ENCODE measurements at places on chromosomes 12 and 14.

DNA sequence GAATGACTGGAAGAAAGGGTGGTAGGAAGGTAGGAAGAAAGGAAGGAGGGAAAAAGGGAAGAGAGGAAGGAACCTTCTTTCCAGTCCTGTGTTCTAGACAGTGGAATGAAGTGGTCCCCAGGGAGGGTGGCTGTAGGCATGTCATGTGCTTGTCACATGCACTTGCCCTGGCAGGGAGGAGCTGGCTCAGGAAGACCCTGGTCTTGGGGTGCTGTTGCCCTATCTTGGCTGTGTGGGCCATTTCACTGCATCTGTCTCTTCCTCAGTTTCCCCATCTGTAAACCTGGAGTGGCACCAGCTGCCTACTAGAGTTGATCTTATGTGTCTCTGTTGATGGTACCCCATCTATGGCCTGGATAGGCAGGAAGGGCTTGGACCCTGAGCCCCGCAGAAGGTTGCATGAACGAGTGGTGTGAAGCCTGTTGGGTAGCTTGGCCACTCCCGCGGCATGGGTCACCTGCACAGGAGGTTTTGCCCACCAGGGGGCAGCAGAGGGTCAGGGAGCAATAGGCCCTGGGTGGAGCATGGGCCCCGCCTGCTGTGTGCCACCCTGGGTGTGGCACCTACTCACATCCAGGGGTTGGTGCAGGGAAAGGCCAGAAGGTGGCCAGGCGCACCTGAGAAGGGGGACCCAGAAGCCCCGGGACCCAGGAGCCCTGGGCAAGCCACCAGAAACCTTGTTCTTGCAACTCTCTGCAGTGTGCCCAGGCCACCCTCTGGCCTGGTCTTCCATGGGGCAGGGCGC is 25.1 kb downstream of the MEG3 start:
- no peak for DNase-seq

DNA sequence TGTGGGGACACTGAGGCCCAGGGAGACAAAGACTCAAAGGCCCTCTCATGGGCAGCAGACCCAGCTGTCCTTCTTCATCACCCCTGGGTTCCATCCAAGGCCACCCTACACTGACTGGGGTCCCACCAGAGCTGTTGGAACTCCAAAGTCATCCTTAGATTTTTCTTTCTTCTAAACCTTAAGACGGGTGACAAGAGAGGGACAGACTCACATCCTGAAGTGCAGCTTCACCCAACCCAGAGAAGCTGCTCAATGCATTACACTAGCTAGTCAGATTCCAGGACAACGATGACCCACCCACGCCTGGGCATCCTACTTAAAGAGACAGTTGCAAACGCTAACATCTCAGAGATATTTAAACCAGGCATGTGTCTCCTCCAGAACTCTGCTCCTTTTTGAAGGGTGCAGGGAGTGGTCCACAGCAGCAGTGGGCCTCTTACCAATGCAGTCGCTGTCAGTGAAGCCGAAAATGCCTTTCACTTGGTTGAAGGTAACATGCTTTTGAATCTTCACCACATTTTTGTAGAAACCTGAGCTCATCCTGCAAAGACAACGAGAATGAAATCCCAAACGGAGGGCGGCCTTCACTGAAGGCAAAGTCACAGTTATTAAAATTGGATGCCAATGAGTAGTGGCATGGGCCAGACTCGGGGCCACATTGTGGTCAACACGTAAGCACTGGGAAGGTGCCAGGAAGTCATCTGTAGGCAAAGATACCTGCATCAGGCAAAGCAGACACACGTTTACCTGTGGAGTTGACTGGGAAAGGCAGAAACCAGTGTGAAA is 23.4 kb downstream of the SLC25A47 start:
- no peak for DNase-seq

DNA sequence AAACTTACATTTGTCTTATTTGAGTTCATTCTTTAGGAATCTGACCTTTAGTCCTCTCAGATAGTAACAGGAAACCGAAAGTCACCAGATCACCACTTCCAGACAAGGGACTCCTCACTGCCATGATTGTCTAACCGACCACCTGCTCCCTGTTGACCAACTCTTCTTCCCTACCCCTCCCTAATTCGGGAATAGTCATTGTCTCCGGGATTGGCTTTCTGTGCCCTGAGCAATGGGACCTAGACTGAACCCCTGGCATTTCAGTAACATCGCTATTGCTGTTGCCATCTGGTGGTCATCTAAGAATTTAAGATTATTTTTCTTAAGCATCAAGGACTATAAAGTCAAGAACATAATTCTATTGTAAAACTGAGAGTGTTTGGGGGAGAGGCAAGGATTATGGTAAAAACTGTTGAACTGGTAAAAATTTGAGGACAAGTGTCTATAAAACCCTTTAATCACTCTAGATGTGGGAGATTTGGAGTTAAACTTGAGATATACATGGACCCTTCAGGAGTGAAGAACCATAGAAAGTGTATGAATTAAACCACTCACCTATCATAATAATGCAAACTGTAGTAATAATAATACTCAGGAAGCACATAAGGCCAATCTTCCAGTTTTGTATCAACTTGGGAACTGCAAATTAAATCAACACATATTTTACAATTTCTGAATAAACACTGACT is 6.3 kb downstream of the CLEC2A start:
- no peak for DNase-seq

- DNase-seq = no peak
Measured at GRCh38 chr12:51972849-51973273, 21.4 kb downstream of the ACVR1B start.

- peak; percentile 61 for DNase-seq
Measured at GRCh38 chr14:93132472-93133065, 16.8 kb upstream of the ITPK1 start.

- DNase-seq = no peak
Measured at GRCh38 chr14:99524091-99524661, 43.0 kb downstream of the CCNK start.

DNA sequence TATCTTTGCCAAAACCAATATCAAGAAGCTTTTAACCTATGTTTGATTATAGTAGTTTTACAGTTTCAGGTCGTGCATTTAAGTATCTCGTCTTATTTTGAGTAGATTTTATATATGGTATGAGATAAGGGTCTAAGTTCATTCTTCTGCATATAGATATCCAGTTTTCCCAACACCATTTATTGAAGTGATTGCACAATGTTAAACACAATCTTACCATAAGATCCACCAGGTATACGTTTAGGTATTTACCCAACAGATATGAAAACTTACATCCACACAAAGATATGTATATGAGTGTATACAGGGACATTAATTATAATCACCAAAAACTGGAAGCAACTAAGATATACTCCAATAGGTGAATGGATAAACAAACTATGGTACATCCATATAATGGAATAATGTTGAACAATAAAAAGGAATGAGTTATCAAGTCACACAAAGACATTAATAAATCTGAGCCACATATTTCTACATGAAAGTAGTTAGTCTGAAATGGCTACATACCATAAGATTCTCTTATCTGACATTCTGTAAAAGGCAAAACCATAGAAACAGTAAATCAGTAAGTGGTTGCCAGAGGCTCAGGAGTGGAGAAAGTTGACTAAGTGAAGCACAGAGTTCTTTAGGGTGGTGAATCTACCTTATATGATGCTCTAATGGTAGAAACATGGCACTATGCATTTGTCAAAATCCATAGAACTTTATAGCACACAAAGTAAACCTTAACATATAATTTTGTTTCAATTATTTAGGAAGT is 222.6 kb downstream of the NUAK1 start:
- DNase-seq = no peak

DNA sequence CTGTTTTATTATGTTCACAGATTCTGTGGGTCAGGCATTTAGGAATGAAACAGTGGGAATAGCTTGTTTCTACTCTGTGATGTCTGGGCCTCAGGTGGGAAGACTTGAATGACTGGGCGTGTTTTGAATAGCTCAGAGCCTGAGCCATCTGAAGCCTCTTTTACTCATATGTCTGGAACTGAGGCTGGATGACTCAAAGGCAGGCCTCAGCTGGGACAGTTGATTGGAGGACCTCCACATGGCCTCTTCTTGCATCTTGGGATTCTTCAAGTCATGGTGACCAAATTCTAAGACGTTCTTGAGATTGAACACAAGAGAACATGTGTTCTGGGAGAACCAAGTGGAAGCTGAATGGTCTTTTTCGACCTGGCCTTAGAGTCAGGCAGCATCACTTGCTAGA is 45.8 kb upstream of the TBX3 start:
- DNase-seq = peak; percentile 23

DNA sequence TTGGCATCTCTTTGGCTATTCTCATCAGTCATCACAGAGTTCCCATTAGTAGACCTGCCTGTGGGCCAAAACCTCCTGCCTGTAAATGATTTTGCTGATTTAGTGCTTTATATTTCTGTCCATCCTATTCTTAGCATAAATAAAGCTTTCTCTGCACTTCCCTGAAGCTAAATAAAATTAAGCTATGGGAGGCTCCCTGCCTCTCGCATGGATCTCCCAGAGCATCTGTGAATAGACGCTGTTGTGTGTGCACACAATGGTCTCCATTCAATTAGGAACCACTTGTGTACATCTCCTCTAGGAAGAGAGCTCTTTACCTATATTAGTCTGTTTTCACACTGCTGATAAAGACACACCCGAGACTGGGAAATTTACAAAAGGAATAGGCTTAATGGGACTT is 80.4 kb downstream of the PPFIBP1 start:
- no peak for DNase-seq

- DNase-seq = no peak
Measured at GRCh38 chr12:121916719-121917118, 1.7 kb upstream of the CFAP251 start.

GRCh38 chr12:123363390-123363739 is 1.3 kb downstream of the SBNO1 start:
- DNase-seq = peak; percentile 32

DNA sequence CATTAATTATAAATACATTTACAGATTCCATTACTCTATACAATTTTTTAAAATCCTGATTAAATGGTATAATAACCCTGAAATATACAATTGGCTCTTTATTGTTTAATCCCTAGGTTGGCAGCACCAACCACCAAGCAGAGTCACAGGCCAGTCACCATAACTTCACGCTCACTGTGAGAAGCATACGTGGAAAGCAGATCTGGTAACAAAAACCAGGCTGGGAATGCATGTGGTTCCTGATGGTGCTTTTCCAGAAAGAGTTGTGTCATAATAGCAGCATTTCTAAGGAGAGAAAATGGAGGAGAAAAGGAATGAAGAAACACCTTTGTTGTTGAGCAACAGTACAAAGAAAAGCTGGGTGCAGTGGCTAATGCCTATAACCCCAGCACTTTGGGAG is 66.1 kb downstream of the SIX6 start:
- no peak for DNase-seq

DNA sequence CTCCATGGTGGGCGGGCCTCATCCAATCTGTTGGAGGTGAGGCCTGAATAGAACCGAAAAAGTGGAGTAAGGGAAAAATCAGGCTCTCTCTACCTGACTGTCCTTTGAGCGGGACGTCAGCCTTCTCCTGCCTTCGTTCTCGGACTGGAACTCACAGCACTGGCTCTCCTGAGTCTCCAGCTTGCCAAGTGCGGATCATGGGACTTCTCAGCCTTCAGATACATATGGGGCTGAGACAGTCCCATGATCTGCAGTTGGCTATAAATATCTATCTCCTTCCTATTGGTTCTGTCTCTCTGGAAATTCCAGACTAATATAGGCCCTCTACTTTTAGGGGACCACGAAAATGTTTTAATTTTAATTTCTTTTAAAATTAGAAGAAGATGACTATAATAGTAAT is 29.7 kb upstream of the PLEK2 start:
- no peak for DNase-seq

- no peak for DNase-seq
Measured at GRCh38 chr12:5070090-5070489, 26.4 kb downstream of the KCNA5 start.

DNA sequence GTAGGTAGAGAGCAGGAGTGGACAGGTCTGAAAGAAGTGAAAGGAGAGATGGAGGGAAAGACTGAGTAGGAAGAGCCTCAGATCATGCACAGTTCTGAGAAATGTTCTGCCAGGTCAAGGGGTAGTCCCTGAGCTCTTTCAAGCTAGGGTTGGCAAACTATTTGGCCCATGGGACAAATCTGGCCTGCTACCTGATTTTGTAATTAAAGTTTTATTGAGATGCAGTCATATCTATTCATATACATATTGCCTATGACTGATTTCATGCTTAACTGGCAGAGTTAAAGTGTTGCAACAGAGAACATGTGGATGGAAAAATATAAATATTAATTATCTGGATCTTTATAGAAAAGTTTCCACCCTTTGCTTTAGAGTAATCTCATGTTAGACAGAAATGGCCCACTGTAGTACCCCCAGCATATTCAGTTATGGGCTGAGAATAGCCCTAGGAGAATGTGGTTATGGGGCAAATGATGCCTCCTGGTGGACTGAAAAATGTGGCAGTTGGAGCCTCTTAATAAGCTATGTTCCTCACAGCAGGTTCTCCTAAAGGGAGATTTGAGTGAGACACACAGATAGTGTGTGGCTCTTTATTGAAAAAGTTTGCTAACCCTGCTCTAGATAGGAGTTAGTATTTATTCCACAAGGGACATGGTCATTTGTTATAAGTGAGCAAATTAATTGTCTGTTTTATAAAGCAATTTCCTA is 476.9 kb downstream of the LRIG3 start:
- DNase-seq = no peak

- DNase-seq = peak; percentile 30
Measured at GRCh38 chr12:58540480-58541299, 379.6 kb downstream of the LRIG3 start.

DNA sequence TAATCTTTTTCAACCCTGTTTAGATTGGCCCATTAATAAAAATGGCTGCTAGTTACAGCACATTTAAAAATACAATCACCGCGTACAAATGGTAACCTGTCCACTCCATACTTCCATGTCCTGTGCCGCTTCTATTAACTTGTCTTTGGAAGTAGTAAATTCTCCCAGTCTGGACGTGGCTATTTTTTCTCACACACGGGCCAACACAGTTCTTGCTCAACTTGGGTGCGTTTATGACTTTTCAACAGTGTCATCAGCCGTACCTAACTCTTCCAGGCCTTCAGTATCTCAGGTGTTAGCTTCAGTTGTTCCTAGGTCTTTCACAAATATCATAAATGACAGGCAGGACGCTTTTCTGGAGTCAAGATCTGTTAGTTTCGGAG is 475 bp upstream of the PCNX1 start:
- DNase-seq = no peak

Data from hepatic stellate cell (primary cell).